ENCODE measurements at places on chromosomes 2 and 18. TPM values are rescaled to one million over a fixed set of nuclear protein-coding genes. Genes with fewer than 3 reads are reported as not detected.

The SP140 gene
- total RNA-seq = not detected

The CXCR1 gene
- total RNA-seq = not detected

The CFC1 gene
- not detected for total RNA-seq

The RTP5 gene
- total RNA-seq = not detected

The CHRNG gene
- not detected for total RNA-seq

The SNORC gene
- 7.9 TPM for total RNA-seq
